Gastrocnemius medialis (tissue), 4 donors: ENCODE measurements at places on chromosomes 2 and 18. TPM values are rescaled to one million over a fixed set of nuclear protein-coding genes. Genes with fewer than 3 reads are reported as not detected.

CXCR4 gene
- total RNA-seq = 2.5 TPM

SERPINB11 gene
- not detected for total RNA-seq

CCDC121 gene
- total RNA-seq = 1.6 TPM

SNTG2 gene
- total RNA-seq = 1.0 TPM

WDR12 gene
- 26.6 TPM for total RNA-seq

- no peak overlapping the region for H3K4me3 ChIP-seq
- H3K4me1 ChIP-seq = peaks cover 19% of the 10 kb centered on the region
- H3K36me3 ChIP-seq = peaks cover 10% of the 10 kb centered on the region
- no peaks in the 10 kb centered on the region for H3K27me3 ChIP-seq
- no peak overlapping the region for H3K27ac ChIP-seq
Observed at GRCh38 chr2:190891372-190891771, 10.8 kb downstream of the GLS start.

- H3K4me1 ChIP-seq = no peaks in the 10 kb centered on the region
- no peak for DNase-seq
- H3K27me3 ChIP-seq = no peaks in the 10 kb centered on the region
- H3K36me3 ChIP-seq = no peaks in the 10 kb centered on the region
- H3K27ac ChIP-seq = no peak overlapping the region
Observed at GRCh38 chr18:66742832-66743231, 138.9 kb upstream of the CDH19 start.
